ENCODE measurements at places on chromosomes 5 and 9. TPM values are rescaled to one million over a fixed set of nuclear protein-coding genes. Genes with fewer than 3 reads are reported as not detected.

The ANKRD55 gene
- total RNA-seq: not detected

The JAK2 gene
- 6.4 TPM for total RNA-seq

The NEUROG1 gene
- not detected for total RNA-seq

The SPATA31E1 gene
- not detected for total RNA-seq

The REEP2 gene
- total RNA-seq: 3.0 TPM

The ACSL6 gene
- total RNA-seq: 0.07 TPM

The FYB1 gene
- not detected for total RNA-seq

The PCDHB7 gene
- total RNA-seq: not detected

Measured in foreskin keratinocyte (primary cell).